ENCODE measurements at places on chromosomes 5 and 9. TPM values are rescaled to one million over a fixed set of nuclear protein-coding genes. Genes with fewer than 3 reads are reported as not detected.

Gene PCSK1
- 0.79 TPM for total RNA-seq

DNA sequence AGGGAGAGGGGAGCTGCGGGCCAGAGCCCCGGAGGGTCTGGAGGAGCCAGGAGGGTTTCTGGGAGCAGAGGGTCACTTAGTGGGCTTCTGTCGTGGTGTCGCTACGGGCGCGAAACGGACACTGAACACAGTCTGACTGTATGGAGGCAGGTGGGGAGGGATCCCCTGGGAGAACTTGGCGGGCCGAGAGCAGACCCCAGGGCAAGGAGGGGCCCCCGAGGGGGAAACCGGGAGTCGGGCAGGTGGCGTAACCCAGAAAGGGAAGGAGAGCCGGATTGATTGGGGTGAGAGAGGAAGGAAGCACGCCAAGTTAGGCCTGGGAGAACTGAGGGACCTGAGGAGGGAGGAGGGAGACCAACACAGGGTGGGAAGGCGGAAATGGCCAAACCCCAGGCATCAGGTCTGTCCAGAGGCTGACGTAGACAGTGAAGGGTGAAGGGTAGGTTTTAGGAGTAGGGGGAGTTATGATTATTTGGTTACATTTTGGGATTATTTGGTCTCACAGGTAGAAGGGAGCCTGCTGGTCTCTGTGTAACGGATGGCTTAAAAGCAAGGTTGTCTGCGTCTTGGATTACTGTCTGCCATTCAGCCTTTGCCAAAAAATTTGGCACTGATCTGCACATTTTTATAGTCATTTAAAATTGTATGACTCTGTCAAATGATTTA is 3.3 kb upstream of the MSMP start:
- no peak for DNase-seq

Gene SV2C
- total RNA-seq: 0.87 TPM

GRCh38 chr5:139157556-139157955 is 40.6 kb downstream of the SIL1 start:
- no peak for DNase-seq

DNA sequence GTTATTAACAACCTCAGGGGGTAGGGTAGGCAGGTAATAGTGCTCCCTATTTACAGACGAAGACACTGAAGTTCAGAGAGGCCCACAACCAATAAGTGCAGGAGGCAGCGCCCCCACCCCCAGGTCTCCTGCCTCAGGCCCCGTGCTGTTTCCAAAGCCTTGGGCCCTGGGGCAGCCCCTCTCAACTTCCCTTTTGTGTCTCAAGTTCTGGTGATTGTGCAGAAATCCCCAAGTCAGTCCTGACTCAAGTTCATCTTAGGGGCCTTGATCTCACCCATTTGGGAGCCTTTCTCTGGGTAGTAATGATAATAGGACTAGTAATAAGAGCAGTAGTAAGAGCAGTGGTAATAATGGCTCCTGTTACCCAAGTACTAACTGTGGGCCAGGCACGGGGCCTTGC is 35.5 kb upstream of the ASS1 start:
- no peak for DNase-seq

Gene GHR
- 4.7 TPM for total RNA-seq

Gene PCDHGA10
- 11.3 TPM for total RNA-seq

Gene CAVIN4
- total RNA-seq: 2.7 TPM

DNA sequence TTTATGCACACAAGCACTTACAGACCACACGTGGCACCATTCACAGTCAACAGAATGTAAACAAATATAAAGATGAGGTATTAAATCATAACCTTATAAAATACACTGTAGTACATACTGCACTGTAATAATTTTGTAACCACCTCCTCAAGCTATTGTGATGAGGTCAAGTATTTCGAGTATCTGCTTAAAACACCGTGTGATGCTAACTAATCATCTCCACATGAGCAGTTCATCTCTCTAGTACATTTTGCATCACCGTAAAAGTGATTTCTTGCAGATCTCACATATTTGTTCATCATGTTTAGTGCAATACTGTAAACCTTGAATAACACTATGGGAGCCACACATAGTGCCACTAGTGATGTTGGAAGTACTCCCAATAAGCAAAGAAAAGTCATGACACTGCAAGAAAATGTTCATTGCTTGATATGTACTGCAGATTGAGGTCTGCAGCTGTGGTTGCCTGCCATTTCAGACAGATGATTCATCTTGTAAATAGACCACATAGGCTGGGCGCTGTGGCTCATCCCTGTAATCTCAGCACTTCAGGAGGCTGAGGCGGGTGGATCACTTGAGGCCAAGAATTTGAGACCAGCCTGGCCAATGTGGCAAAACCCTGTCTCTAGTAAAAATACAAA is 44.3 kb downstream of the FOXB2 start:
- no peak for DNase-seq

Gene TMEM174
- total RNA-seq: not detected

DNA sequence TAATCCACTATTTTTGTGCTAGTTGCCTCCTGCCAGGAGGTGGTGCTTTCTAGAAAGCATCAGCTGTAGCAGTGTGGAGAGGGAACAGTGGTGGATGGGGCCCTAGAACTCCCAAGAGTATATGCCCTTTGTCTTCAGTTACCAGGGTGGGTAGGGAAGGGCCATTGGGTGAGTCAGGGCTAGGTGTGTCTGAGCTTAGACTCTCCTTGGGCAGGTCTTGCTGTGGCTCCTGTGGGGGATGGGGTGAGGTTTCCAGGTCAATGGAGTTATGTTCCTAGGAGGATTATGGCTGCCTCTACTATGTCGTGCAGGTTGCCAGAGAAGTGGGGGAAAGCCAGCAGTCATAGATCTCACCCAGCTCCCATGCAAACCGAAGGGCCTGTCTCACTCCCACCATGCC is 11.3 kb upstream of the ADAMTS12 start:
- no peak for DNase-seq

Gene PCDHB12
- total RNA-seq: 6.1 TPM

- no peak for DNase-seq
Observed at GRCh38 chr5:52684051-52684450, 103.7 kb upstream of the ITGA1 start.

DNA sequence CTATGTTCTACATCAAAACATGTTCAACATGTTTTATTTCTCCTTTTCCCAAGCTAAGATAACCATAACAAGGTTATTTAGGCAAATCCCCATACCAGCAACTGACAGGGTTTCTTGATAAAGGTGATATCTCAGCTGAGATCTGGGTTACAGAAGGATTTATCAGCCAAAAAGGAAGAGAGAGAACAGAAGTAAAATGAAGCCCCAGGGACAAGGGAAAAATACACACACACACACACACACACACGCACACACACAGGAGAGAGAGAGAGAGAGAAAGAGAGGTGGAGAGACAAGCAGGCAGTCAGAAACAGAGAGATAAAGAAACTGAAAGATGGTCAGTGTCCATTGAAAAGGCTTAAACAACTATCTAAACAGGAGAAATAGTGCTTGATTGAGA is 19.7 kb upstream of the MLLT3 start:
- DNase-seq: no peak

Gene FBP2
- 2.5 TPM for total RNA-seq

DNA sequence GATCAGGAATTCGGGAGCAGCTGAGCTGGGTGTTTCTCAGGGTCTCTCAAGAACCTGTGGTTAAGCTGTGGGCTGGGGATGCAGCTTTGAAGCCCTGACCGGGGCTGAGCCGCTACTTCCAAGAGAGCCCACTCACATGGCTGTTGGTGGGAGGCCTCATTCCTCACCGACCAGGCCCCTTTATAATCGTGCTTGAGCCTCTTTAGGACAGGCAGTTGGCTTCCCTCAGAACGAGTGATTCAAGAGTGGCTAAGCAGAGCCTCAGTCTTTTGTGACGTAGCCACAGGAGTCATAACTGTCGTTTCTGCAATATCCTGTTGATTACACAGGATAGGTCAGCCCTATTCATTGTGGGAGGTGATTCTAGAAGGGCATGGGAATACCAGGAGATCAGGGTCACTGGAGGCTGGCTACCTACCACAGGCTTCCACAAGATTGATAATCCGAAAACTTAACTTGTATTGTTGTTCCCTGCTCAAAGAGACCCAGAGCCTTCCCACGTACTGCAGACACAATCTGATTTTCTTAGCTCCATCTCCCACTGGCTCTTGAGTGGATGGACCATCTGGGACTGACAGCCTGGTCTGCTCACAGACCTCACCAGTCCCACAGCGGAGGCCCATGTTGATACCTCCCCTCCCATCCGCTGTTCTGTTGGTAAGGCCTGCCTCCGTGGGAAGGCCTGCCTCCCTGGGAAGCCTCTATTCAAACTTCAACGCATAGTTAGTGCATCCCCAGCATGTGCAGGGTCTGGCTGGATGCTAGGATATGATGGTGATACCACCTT is 3.0 kb upstream of the ERGIC1 start:
- DNase-seq: no peak

Gene SLC25A46
- total RNA-seq: 42.9 TPM

DNA sequence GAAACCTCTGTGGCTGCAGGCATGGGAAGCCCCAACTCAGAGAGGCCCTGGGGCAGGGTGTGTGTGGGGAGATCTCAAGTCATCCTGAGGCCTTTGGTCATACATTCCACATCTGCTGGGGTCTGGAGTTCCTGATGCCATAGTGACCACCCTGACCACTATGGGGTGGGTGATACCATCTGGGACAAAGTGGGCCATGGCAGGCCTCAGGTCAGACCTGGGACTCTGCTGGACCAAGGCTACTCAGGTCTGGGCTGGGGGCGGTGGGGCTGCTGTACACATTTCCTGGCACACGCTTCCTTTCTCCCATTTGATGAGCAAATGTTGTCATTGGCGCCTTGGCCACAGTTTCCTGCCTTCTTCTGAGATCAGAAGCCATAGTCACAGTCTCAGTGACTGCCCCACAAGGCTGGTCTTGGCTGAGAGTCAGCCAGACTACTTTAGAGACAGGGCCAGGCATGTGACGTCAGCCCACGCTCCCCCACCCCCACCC is 15.1 kb upstream of the ACSL6 start:
- DNase-seq: no peak

GRCh38 chr9:130933114-130934046 is 5.7 kb downstream of the FIBCD1 start:
- DNase-seq: no peak

DNA sequence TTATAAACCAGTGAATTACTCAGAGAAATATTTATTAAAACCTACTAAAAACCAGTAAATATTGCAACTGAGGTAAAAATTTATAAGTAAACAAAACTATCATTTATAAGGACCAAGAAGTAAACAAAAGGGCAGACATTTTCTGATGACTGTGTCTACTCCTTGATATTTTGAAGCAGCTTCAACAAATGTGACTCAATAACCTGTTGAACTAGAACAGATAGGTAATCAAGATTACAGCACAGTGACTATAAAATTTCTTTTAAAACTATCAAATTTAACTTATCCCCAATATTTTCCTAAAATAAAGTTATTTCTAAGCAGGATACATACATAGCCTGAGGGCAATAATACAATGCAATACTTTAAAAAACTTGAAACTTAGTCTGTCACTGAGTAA is 12.8 kb downstream of the ANKRA2 start:
- DNase-seq: no peak

Measured in testis (tissue), 5 donors.